ENCODE measurements at places on chromosomes 5 and 9. TPM values are rescaled to one million over a fixed set of nuclear protein-coding genes. Genes with fewer than 3 reads are reported as not detected.

- DNase-seq, result no peak
Measured at GRCh38 chr9:87615136-87615535, 110.8 kb upstream of the CTSL start.

DNA sequence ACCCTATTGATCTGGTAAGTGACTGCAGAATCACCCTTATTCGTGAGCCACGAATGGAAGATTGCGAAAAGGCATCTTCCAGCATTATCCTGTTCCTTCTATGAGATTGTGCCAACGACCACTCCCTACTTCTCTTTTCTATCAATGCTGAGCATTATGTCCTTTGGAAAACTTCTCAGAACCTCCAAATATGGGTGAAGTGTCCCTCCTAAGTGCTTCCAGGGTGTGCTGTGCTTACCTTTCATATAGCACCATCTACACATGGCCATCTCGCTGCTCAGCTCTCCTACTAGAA lies 14.7 kb upstream of the LCP2 start:
- no peak for DNase-seq

SPINK6 gene
- polyA plus RNA-seq, result not detected

- peak; percentile 29 for DNase-seq
Measured at GRCh38 chr5:42689391-42689790, 67.2 kb upstream of the CCDC152 start.

DNA sequence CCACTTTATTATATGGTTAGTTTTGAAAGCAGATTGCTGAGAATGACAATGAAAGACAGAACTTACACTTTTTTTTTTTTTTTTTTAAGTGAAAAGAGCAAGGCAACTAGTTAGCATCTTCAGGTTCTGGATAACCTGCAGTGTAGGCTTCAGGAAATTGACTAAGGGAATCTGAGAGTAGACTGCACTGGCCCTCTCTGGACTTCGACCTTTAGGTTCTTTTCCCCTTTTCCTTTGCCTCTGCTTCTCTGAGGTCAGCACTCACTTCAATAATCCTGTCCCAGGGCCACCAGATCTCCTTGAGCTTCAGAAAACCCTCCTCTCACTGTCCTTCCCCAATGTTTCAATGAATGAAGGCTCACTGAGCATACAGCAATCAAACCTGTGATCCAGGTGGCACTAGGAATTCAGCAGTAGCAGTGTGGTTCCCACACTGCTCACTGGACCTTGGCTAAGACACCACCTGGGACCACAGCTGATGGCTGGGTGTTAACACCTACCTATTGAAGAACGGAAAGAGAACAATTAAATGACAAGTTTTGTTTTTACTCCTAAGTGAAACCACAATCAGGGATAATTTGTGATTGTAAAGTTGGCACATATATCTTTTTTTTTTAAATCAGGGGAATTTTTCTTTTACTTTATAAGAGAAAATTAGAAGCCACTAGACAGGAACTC lies 85.8 kb upstream of the IL6ST start:
- DNase-seq, result no peak

- DNase-seq, result no peak
Measured at GRCh38 chr5:138867011-138867410, 8.1 kb downstream of the LRRTM2 start.

DNA sequence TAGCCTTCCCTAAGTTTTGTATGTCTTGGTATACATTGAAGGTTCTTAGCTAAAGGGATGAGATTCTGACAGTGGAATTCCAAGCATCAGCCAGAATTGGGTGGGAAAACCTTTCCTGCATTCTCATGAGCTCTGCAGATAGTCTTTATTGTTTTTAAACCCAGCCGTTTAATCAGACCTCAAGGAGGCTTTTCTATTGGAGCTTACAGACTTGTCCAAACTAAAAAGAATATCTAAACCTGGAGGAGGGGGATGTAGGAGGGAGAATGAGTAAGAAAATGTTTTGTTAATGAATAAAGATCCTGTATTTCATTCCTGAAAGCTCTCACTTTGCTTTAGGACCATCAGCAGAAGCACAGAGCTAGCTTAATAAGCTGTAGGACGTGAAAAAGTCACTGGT lies 41.7 kb downstream of the EBF1 start:
- DNase-seq, result no peak

PLAC8L1 gene
- polyA plus RNA-seq, result 0.54 TPM

IFT74 gene
- 20.8 TPM for polyA plus RNA-seq

- DNase-seq, result peak; percentile 23
Measured at GRCh38 chr5:82424211-82424610, 146.1 kb upstream of the RPS23 start.

GRCh38 chr5:102921341-102922044 lies 166.4 kb downstream of the PAM start:
- DNase-seq, result no peak

CDH9 gene
- polyA plus RNA-seq, result 0.91 TPM

DNA sequence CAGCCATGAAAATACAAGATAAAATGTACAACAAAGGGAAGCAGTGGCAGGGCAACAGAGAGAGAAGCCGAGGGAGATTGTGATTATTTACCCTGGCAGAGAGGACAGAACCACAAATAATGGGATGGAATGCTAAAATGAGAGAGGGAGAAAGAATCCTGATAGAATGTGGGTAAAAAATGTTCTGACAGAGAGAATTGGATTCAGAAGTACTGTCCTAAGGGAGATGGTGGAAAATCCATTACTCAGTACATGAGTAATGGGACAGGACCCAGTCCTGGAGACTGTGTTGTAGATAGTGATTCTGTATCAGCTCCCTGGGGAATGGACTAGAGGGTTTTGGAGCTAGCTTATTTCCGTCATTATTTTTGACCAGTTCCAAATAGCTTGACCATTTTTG lies 831.5 kb downstream of the MAT2B start:
- no peak for DNase-seq

ANKRD18B gene
- polyA plus RNA-seq, result 0.22 TPM

Data from large intestine (tissue), 12 donors.